Activated CD4-positive, alpha-beta T cell treated with anti-CD3 and anti-CD28 coated beads for 36 hours (primary cell): ENCODE measurements at places on chromosomes 2 and 18.

DNA sequence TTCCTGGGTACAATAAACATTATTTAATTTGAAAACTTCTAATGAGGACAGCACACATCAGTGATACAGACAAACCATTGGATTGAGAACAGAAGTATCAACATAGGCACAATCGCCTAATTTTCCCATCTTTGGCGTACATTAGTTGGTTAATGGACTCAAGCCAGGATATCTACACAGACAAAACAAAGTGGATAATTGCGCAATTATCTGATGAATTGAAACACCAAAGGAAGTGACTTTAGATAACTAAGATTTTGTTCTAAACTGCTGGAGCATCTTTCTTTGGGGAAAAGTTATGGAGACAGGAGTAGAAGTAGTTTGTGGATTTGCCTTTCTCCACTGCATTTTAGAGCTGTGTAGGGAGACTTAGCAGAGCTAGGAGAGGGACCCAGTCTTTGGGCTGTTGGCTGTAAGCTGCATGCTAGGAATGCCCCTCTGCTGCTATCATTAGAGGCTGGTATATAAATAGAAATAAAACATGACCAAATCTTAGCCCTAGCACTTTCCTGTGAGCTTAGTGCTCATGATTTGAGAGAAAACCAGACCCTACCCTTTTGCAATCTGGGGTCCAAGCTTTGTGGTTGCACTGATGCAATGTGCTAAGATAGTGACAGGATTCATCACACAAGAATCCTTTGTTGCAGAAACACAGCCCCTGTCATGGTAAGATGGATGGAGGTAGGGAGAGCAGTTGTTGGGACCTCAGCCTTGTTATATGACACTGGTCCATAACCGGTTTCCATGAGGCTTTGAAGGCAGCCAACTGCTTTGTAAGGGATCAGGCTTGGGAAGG is 264.5 kb upstream of the PIK3C3 start:
- no peak for DNase-seq

GRCh38 chr18:21550510-21550970 is 50.0 kb downstream of the ESCO1 start:
- no peak for DNase-seq

- no peak for DNase-seq
Measured at GRCh38 chr2:50743471-50743870, 288.5 kb downstream of the NRXN1 start.

GRCh38 chr2:224937887-224938286 is 104.4 kb downstream of the DOCK10 start:
- no peak for DNase-seq

DNA sequence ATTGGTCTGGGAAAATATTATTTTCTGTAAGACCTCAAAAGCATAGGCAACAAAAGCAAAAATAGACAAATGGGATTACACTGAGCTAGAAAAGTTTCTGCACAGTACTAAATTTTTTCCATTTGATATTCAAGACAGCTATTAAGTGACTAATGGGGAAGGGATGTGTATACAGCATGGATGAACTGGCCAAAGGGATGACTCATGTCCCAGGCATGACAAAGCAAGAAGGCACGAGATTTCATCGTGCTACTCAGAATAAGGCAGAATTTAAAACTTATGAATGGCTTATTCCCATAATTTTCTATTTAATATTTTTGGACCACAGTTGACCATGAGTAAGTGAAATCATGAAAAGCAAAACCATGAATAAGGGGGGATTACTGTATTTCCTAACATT is 1250.1 kb upstream of the GYPC start:
- DNase-seq, result no peak

DNA sequence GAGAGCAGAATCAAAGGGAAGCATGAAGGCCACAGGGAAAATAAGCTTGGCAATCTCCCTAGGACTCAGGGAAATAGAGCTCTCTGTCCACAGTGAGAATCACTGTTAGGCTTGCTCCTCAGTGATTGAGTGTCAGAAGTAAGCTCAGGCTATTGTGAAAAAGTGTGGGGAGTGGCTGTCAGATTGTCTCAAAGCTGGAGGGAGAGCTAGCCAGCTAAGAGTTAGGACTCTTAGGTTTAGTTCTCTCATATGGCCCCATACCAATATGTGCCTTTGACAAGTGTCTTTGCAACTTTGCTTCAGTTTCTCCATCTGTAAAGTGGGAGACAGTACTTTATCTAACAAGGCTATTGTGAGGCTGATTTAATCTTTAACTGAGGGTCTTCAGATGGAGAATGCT is 17.2 kb downstream of the EIF4E2 start:
- no peak for DNase-seq

GRCh38 chr2:75142081-75142480 is 57.2 kb downstream of the TACR1 start:
- DNase-seq, result no peak
